ENCODE measurements at places on chromosomes 5 and 9.

DNA sequence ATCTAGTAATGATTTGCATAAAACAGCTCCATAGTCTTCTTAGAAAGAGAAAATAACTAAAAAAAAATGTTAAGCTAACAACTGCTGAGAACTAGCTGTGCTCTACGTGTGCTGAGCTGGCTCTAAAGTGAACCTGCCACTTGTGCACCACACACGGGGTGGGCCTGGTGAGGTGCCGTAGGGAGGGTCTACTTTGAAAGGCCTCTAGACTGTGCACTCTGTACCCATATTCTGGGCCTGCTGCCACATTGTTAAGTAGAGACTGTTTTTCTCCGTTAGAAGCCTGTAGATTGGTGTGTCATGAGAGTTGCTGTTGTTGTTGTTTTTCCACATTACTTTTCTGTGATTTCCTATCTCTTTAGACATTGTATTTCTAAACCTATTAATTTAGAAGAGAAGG is 93.9 kb downstream of the CD180 start:
- no peak for DNase-seq

DNA sequence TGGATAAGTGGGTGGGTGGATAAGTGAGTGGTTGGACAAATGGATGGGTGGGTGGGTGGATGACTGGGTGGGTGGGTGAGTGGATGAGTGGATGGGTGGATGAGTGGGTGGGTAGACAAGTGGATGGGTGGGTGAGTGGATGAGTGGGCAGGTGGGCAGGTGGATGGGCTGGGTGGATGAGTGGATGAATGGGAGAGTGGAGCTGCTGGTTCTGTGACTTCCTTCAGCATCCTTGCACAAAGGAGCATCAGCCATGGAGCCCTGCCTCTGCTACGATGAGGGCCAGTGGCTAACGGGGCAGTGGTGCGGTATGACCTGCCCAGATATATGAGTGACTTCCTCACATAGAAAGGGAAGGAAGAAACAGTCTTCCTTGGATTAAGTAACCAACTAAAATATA is 398.7 kb upstream of the IRX4 start:
- DNase-seq: no peak

GRCh38 chr9:34675869-34676268 is 13.4 kb upstream of the CCL27 start:
- no peak for DNase-seq

GRCh38 chr9:120368799-120369198 is 211.2 kb downstream of the CDK5RAP2 start:
- no peak for DNase-seq

- no peak for DNase-seq
Observed at GRCh38 chr5:135213027-135213386, 179.0 kb upstream of the PITX1 start.

All from KBM-7 (cell line).